Stimulated activated CD4-positive, alpha-beta T cell treated with anti-CD3 and anti-CD28 coated beads, TNF-alpha, amount 100 ng/mL, for 48 hours (primary cell): ENCODE measurements at places on chromosomes 3 and 15.
A peak's percentile ranks its signal among the peaks of the same experiment; 100 is the strongest.

GRCh38 chr3:46693892-46694226, 380 bp upstream of the ALS2CL start:
- DNase-seq = peak; percentile 8

DNA sequence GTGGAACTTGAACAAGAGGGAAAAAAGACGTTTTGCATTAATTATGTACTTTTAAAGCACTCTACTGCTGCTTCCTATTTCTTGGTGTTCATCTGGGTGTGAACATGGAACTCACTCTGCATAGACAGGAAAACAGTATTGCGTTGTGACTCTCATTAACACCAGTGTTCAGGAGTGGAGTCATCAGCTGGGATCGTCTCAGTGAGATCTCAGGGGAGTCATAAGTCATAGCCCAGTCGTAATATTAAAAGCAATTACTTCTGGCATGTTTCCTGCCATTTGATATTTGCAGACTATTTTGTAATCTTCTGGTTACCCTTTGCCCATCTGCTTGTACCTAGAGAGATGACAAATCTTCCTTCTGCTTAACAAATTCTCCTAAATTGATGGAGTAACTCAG, 462.0 kb upstream of the ATP11B start:
- no peak for DNase-seq

DNA sequence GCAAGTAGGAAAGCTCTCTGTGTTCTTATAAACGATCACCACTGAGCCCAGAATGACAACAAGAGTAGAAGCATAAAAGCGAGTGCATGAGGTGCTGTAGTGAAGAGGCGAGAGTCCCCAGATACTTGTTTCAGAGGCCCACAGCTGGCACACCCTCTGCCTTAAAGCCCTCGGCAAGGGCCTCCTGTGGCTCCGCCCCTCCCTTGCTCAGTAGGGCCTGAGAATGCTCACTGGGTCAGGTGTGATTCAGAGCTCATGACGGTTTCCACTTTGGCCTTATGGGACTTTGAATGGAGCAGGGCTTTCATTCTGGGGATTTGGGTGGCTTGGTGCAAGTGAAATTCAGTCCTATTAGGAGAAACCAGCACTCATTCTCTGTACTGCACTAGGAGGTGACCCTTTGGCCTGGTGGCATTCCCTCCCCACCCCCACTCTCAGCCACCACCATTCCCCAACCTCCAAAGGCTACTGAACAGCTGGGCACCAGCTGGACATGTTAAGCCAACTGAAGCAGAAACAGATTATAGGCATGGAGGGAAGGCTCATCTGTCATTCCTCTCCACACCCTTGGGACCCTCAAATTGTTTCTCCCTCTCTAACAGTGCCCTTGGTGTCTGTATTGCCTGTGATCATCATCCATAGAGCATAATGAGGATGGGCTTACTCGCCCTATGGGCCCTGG, 109.6 kb upstream of the CTDSPL start:
- DNase-seq = no peak

DNA sequence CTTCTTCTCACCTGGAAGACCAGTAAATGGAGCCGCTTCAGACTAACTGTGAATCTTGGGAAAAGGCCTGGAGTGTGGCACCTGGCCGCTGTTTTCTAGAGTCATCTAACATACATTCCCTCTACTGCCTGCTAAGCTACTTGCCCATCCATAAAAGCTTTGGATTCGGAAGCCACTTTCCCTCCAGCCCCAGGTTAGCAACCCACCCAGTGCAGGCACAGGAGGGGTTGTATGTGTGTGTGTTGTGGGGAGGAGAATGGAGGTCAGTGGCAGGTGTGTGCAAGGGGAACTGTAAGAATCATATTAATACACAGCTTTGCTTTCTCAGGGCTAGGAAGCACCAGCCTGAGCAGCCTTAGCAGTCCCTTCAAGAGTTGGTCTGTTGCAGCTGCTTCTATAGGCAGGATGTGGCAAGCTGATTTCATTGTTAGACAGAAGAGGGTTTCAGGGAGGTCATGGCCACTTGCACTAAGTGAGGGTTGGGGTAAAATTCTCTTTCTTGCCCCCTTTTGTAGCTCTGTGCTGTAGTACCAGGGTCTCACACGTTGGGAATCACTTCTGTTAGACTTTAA, 8.9 kb downstream of the NSUN3 start:
- DNase-seq = no peak

DNA sequence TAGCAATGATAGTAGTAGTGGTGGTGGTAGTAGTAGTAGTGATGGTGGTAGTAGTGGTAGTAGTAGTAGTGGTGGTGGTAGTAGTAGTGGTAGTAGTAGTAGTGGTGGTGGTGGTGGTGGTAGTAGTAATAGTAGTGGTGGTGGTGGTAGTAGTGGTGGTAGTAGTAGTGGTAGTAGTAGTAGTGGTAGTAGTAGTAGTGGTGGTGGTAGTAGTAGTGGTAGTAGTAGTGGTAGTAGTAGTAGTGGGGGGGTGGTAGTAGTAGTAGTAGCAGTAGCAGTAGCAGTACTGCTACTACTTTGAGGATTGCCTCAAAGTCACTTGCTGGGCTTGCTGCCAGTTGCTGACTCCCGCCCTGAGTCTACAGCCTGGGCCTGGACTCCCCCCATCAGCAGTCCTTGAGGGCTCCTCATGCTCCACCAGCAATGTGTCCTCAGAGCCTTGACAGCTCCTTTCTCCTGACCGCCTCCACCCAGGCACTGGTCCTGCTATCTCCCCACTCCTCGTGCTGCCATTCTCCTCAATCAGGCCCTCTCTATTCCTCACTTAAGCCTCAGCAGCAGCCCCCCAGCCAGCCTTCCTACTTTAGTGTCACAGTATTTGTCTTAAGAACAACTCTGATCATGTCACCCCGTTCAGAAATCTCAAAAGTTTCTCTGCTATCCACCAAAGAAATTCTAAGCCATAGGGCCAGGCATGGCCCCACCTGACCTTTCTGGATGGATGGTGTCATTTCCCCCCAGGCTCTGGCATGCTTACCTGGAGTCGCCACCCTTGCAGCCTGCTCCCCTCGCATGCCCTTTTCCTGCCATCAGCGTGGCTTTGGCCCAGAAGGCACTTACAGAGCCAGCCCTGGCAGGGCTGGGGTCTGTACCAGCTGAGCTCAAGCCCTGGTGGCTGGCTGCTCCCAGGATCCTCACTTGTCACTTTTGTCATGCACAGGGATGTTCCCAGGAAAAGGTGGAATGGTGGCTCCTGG, 45.6 kb downstream of the DLEC1 start:
- DNase-seq = no peak

GRCh38 chr15:87347806-87348515, 908.6 kb downstream of the NTRK3 start:
- DNase-seq = no peak

GRCh38 chr3:122987231-122987630, 40.3 kb downstream of the SEMA5B start:
- DNase-seq = no peak

DNA sequence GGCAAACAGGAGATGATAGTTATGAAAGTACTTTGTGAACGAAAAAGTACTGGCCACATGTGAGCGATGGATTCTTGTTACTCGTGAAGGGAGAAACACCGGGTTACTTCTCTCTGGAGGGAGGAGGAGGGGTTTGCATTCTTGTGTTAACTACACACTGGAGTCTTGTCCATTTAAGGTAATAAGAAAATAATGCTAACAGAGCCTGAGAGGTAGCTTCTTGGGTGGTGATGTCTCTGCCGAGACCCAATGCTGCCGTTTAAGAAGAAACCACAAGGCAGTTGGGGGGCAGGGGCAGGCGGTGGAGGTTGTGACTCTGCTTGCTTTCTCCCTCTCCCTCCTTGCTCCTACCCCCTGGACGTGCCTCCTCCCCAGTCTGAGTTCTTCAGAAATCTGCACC, 100.9 kb upstream of the ROPN1 start:
- no peak for DNase-seq

GRCh38 chr3:68163968-68164367, 509.6 kb upstream of the SUCLG2 start:
- DNase-seq = no peak

- DNase-seq = no peak
These were observed 7.1 kb downstream of the ATP2C1 start for GRCh38 chr3:130900959-130901358.

DNA sequence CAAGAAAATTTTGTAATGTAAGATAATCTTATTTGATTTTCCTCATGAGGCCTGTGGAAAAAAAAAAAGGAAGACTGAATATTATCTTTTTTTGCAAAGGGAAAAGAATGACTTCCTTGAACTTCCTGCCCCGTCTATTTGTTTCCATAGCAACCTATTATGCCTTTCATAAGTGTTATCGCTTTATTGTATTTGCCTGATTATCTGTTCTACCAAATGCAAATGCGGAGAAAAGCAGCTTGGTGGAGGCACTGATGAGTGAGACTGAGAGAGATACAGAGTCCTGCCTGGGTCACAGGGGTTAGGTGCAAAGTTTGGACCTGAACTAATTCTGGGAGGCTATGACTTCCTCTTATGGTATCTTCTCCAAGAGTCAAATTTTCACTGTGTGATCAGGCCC, 334.0 kb upstream of the KCNMB2 start:
- no peak for DNase-seq

DNA sequence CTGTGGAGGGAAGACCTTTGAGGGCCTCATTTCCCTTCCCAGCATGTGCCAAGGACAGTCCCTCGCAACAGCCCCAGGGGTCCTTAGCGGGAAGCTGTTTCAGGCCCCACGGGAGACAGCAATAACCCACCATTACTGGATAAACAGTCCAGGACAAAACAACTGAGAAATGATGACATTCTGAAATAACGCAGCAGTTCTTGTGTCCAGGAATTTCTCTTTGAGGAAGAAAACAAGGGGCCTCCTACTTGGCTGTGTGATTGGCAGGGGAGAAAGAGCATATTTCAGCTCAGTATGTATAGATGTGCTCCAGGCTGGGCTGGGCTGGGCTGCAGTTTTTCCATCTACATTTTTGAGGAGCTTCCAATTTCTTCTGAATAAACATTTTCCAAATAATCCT, 82.2 kb upstream of the THBS1 start:
- no peak for DNase-seq

- DNase-seq = peak; percentile 80
These were observed 16.6 kb downstream of the TOP2B start for GRCh38 chr3:25648107-25648535.

DNA sequence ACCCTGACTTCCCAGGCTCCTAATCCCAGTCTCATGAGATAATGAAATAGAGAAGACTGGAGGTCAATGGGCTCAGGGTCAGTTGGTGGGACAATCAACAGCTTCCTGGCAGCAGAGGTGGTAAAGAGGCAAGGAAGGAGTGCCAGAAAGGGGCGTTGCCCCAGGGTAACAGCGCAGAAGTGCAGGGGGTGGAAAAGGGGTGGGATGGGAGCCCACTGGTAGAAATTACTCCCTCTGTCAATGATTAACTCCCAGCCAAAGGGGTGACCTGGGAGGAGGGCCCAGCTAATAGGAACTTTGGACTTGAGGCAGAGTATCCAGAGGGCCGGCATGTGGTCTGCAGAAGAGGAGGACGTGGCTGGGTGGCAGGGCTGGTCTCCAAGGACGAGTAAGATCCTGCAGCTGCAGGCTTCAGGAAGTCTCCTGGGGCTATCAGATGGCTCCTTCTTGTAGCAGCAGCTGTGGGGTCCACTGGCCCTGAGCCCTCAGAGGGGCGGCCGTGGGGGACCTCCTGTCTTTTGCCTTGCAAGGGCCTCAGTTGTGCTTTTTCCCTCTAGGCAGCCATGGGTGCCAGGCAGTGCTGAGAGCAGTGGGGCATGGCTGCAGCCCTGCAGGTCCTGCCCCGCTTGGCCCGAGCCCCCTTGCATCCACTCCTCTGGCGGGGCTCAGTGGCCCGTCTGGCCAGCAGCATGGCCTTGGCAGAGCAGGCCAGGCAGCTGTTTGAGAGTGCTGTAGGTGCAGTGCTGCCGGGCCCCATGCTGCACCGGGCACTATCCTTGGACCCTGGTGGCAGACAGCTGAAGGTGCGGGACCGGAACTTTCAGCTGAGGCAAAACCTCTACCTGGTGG, 2.3 kb downstream of the GLYCTK start:
- DNase-seq = no peak

DNA sequence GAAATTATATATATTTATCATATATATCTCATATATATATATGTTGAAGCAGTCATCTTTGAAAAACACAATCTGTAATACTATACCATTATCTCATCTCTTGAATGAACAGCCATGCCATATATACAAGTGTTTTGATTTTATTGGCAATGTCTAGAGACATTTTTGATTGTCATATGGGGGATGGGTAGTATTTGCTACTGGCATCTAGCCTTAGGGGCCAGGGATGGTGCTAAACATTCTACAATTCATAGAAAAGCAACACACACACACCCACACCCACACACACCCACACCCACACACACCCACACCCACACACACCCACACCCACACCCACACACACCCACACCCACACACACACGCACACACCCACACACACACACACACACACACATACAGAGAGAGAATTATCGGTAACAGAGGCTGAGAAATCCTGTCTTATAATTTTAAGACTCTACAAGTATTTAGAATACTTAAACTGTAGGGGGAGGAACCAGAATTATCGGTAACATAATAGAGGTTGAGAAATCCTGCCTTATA, 11.1 kb upstream of the PIK3R4 start:
- no peak for DNase-seq

- no peak for DNase-seq
These were observed 21.9 kb upstream of the FBXL22 start for GRCh38 chr15:63575312-63575711.

- no peak for DNase-seq
These were observed 46.9 kb downstream of the STARD9 start for GRCh38 chr15:42621996-42622925.

- no peak for DNase-seq
These were observed 5.8 kb downstream of the RARB start for GRCh38 chr3:25433868-25434267.

GRCh38 chr3:29754346-29754745, 473.5 kb downstream of the RBMS3 start:
- DNase-seq = no peak

DNA sequence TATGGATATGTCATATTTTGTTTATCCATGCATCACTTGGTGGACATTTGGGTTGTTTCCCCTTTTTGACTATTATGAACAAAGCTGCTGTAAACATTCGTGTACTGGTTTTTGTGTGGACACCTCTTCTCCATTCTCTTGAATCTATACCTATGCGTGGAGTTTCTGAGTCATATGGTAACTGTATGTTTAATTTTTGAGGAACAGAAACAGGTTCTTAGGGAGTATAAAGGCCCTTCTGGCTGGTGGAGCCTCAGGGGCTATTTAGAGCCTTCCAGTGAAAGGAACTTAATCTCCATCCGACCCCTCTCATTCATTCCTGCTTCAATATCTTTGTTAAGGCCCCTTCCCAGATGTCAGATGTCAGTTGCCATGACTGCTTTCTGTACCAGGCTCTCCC, 14.1 kb upstream of the CTXND1 start:
- DNase-seq = no peak

GRCh38 chr3:152334761-152335160, 66.0 kb downstream of the MBNL1 start:
- DNase-seq = no peak

- no peak for DNase-seq
These were observed 34.2 kb upstream of the NR2F2 start for GRCh38 chr15:96296264-96296663.

GRCh38 chr3:136473716-136474326, 223.7 kb downstream of the PCCB start:
- DNase-seq = no peak

GRCh38 chr3:107680698-107681097, 157.9 kb downstream of the BBX start:
- no peak for DNase-seq

GRCh38 chr3:123111640-123112039, 44.8 kb downstream of the PDIA5 start:
- no peak for DNase-seq
